ENCODE measurements at places on chromosomes 6 and 20. TPM values are rescaled to one million over a fixed set of nuclear protein-coding genes. Genes with fewer than 3 reads are reported as not detected.

The BIRC7 gene
- 0.22 TPM for polyA plus RNA-seq

- DNase-seq = no peak
Observed at GRCh38 chr6:148037496-148037895, 305.1 kb upstream of the SASH1 start.

The SH3BGRL2 gene
- polyA plus RNA-seq = 8.2 TPM

GRCh38 chr6:129539032-129539431, 170.9 kb downstream of the ARHGAP18 start:
- DNase-seq = no peak

The MUCL3 gene
- polyA plus RNA-seq = not detected

GRCh38 chr20:50237349-50237748, 46.7 kb downstream of the CEBPB start:
- DNase-seq = no peak

GRCh38 chr6:168562576-168563151, 121.7 kb downstream of the SMOC2 start:
- no peak for DNase-seq

DNA sequence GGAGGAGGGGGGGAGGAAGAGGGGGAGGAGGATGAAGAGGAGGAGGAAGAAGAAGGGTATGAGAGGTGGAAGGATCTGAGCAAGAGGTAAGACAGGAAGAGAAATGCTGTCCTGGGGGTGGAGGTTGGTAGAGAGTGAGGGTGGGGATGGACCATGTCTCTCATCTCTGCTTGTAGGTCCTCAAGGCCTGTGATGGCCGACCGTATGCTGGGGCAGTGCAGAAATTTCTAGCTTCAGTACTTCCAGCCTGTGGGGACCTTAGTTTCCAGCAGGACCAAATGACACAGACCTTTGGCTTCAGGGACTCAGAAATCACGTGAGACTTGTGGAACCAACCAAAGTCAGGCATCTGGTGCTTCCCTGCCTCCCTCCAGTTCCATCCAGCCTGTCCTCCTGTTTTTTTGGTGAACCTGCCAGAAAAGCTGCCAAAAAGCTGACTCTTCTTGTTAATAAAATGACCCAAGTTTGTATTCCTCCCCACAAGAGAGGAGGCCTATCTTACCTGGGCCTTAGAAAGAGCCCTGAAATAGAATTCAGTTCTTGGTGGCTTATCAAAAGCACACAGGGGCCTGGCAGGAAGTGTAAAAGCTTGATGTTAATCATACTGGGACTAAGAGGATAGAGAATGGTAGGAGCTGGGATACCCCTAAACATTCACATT, 2.5 kb upstream of the C4A start:
- no peak for DNase-seq

DNA sequence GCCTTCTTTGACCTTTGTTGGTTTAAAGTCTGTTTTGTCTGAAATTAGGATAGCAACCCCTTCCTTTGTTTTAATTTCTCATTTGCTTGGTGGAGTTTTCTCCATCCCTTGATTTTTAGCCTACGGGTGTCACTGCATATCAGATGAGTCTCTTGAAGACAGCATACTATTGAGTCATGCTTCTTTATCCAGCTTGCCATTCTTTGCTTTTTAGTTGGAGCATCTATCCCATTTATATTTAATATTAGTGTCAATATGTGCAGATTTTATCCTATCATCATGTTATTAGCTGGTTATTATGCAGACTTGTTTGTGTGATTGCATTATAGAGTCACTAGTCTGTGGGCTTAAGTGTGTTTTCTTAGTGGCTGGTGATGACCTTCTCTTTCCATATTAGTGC, 622.2 kb downstream of the MMUT start:
- DNase-seq = no peak

DNA sequence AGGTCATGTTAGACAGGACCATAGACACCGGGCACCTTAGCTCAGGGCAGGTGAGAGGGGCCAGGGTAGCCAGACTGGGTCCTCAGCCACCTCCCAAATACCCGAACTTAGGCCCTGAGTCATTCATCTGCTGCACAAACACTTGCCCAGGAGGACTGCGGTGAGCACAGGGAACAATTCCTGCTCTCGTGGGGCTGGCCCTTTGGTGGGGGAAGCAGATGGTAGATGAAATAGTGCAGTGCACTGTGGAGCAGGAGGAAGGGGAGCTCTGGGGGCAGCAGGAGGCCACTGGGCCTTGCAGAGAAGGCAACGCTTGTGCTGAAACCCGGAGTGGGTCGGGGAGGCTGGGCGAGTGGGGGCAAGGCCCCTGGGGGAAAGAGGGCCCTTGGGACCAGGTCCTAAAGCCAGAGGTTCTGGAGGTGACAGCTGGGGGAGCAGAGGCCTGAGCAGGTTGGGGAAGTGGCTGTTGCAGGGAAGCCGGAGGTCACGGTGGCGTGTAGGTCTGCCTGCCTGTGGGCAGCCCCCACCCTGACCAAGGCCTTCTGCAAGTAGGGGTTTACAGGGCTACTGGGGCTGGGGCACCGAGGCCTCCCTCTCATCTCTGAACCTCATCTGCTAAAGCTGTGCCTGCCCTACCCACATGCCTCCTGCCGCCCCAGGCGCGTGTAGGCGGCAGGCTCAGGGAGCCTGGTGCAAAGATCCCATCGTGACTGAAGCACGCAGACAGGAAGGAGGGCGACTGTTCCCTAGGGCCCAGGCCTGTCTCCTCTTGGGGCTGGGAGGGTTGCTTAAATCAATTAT, 4.7 kb upstream of the NPBWR2 start:
- no peak for DNase-seq

GRCh38 chr6:116268589-116269293, 11.0 kb downstream of the TSPYL1 start:
- peak; percentile 89 for DNase-seq

The MDFI gene
- polyA plus RNA-seq = 85.2 TPM

DNA sequence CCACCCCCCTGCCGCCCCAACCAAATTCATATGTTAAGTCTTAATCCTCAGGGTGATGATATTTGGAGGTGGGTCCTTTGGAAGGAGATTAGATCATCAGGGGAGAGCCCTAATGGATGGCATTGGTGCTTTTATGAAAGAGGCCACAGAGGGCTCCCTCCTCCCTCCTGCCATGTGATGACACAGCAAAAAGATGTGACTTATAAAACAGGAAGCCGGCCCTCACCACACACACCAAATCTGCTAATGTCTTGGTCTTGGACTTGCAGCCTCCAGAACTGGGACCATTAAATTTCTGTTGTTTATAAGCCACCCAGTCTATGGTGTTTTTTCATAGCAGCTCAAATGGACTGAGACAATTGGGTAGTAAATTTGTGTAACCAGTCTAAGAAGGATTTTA, 176.3 kb downstream of the ADGRG6 start:
- DNase-seq = no peak

GRCh38 chr6:109486068-109486467, 3.0 kb upstream of the ZBTB24 start:
- no peak for DNase-seq

The SOX12 gene
- 27.7 TPM for polyA plus RNA-seq

- no peak for DNase-seq
Observed at GRCh38 chr6:160678744-160679401, 14.8 kb upstream of the LPA start.

The NNAT gene
- 532 TPM for polyA plus RNA-seq

Measured in muscle of leg (tissue), 16 donors.